ENCODE measurements at places on chromosomes 3 and 15.

DNA sequence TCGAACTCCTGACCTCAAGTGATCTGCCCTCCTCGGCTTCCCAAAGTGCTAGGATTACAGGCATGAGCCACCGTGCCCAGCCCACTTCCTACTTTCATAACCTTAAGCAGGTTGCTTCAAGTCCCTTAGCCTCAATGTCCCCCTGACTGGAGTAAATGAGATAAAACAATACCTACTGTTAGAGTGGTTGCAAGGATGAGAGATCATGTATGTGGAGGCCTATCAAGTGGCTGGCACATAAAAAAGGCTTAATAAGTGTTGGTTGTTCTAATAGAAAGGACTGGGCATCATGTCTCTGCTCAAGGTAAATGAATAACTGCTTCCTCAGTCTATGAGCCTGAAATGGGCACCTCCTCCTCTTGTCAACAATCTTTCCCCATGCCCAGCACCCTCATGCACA is 25.9 kb upstream of the UBE2E1 start:
- no peak for DNase-seq

DNA sequence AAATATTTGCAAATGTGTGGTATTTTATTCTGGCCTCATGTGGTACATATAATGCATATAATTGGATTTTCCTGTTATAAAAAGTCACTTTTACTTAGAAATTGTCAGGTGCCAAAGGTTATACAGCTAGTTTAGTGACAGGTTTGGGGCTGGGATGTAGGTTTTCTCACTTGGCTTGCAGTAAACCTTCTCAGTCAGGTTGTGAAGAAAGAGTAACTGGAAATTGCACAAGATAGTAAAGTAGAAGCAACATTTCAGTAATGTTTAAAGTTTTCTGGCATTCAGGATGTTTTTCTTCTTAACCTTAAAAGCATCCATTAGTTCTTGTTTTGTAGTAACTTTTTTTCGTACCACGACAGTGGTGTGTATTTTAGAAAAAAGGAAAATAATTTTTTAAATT is 53.9 kb downstream of the MEF2A start:
- DNase-seq: no peak

DNA sequence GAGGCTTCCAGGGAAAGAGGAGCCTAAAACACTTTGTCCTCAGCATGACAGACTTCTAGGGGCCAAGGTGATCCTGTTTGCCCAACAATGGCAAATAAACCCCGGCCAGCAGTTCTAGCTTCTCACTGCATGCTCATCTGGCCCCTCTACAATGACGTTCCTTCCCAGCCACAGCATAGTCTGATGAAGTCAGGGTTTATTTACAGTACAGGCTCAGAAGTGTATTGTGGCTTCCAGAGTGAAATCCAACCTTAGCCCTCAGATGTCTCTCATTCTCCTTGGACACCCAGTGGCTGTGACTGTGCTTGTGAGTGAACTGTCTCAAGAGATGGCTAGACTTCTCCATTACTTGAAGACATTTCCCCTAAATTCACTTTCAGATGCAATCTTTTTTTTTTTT is 40.8 kb downstream of the BFSP2 start:
- DNase-seq: no peak

GRCh38 chr15:87121336-87121735 is 1041.7 kb downstream of the AGBL1 start:
- no peak for DNase-seq

- no peak for DNase-seq
These were observed 95.3 kb upstream of the CLSTN2 start for GRCh38 chr3:139839659-139840058.

GRCh38 chr3:72152551-72153476 is 367.9 kb upstream of the PROK2 start:
- peak; percentile 46 for DNase-seq
